GOT3 (cell line): ENCODE measurements at places on chromosomes 6 and 20.

DNA sequence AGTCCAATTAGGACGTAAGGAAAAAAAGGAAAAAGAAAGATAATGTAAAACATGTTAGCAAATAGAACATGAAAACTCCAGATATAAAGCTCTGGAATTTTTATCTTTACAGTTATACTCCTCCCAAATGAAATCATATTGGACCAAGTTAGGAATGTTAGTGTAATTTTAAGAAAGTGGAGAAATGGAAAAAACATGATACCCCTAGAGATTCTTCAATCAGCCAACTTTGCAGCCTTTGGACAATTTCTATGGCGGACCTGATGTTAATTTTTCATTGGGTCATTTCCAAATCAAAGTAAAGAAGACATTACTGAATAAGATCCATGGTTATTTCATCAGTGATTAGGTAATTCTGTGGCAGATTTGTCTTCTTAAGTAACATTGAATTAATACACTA, 748.7 kb downstream of the RFPL4B start:
- no peak for DNase-seq

GRCh38 chr6:112979830-112980229, 632.7 kb downstream of the RFPL4B start:
- DNase-seq = no peak

GRCh38 chr6:49004801-49005200, 458.3 kb downstream of the MMUT start:
- DNase-seq = no peak

GRCh38 chr6:161137839-161138542, 135.9 kb downstream of the AGPAT4 start:
- DNase-seq = no peak

DNA sequence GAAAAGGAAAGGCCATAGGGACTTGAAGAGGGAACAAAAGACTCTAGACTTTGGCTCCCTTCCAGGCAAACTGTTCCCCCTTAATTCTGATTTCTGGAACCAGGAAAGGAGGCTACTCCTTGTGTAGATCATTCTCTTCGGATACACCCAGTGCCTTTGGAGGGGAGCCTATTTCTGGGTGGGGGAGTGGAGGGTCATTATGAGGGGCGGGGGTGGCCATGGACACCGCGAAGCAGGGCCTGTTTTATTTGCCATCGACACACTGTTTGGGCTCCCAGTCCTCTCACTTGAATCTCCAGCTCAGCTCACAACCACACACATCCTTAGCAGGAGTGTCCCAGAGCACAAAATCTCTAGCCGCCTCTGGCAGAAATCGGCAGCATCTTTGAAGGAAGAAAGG, 132.3 kb downstream of the PXDC1 start:
- no peak for DNase-seq

DNA sequence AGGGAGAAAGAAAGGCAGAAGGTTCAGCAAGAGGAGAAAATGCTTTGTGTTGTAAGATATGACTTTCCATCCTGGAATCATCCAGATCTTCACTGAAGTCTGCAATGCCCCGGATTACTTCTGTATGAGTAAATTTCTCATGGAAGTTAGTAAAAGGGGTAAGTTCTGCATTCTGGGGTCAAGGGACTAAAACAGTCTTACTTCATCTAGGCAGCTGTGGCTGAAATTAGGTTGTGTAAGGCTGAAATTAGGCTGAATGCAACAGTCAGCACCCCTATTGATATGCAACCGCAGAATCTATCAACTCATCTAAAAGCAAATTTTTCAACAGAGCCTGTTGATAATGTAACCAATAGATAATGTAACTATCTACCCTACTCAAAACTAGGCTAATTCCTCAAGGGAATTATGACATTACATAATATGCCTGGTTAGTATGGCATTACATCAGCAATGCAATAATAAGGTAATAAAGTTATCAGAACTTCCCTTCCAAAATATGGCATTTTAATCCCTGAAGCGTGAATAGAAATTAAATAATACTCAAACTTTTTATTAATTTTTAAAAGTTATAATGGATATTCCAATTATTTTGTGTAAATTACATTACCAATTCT, 671.7 kb upstream of the CITED2 start:
- DNase-seq = no peak
